ENCODE measurements at places on chromosomes 6 and 20.

DNA sequence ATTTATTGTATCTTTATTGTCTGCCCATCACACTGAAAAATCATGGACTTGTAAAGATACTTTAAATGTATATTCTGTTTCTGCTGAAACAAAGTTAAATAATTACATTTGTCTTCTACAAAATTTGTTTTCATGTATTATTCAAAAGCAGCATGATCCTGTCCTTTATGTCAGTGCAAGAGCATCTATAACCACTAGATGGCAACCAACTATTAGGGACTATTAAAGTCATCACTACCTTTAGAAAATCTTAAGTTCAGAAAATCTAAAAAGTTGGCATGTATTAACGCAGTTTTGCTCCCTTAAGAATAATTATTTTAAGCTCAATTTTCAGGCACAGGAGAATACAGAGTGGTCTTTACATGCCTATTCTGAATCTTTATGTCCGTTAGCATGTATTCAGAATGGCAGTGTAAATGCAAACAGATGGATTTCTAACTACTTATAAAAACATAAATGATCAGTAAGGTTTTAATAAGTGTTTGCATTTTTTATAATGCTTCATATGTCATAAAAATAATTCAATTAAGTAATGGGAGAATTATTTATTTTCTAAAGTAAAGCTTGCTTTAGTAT lies 17.8 kb downstream of the TMEM30A start:
- DNase-seq: no peak

DNA sequence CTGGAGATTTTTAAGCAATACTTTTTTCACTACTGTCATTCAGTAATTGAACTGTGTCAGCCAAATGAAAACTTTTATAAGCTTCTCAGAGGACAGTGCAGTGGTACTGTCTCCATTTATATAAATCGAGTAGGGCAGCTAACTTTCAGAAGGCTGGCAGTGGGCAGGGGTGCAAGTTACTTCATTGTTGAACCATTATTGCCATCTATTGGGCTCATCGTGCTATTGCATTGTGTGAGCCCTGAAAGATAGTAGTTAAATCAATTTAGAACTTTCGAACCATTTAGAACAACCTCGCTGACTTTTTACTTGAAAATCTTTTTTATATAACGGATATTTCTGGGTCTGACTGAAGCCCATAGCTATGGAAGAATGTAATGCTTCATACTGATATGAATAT lies 347.8 kb upstream of the PLCB4 start:
- peak; percentile 73 for DNase-seq

DNA sequence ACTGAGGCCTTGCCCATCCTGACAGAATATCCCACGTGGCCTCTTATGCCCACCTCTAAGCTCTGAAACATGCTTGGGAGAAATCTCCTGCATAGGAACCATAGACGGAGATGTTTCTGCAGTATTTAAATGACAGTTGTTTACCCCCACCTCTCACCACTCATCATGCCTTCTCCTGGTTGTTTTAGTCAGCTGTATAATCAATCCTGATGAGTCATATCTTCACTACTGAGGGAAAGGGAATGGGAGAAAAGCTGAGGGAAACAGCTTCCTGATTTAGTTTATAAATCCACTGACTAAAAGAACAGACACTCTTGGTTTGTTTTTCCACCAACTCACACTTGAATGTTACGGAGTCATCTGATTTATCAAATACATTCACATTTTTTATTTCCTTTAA lies 113.2 kb upstream of the TENT5A start:
- DNase-seq: no peak

DNA sequence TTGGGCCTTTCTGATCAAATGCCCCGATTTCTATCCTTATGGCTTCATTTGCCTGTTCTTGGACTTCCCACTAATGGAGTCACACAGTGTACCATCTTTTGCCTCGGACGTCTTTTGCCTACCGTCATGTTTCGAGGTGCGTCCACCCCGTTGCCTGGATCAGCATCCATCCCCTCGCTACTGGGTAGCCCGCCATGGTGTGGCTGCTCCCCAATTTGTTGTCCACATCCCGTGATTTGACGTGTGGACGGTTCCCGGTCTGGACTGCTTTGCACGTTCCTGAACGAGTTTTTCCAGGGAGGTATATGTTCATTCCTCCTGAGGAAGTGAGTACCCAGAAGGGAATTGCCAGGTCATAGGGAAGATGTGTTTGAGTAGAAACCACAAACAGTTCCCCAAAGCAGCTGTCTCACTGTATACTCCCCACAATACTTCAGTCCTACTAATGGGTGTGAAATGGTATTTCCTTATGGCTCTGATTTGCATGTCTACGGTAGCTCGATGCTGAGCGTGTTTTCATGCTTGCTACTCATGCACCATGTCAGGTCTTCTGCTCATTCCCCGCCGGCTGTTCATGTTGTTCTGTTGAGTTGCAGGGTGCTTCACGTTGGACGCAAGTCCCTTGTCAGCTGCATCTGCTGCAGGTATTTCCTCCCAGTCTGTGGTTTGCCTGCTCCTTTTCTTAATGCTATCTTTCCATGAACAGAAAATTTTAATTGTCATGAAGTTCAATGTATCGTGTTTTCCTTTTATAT lies 86.8 kb upstream of the AFDN start:
- peak; percentile 49 for DNase-seq

DNA sequence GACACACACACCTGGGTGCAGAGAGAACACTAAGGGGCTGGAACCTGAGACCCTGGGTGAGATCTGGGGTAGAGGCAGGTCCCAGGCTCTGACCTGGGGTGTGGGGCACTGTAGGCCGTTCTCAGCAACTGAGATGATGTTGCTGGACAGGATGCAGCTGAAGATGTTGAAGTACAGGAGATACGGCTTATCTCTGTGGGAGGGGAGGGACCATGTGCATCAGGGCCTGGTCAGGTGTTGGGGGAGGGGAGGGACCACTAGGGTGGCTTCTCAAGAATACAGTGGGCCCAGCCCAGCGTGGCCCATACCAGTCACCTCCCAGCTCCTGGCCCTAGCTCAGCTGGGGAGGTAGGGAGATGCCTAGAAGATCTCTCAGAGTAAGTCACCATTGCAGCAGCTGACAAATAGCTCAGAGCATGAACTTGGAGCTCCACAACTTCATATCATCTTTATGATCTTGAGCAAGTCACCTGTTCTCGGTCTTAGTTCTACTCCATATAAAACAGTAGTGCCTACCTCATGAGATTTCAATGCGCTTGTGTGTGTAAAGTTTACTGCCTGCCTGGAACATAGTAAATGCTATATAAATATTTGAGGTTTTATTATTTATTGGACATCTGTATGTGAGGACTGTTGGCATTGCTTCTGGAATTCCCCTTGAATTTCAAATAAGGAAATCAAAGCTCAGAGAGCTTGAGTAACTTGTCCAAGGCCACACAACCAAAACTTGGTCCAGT lies 3.8 kb downstream of the SLC44A4 start:
- no peak for DNase-seq

GRCh38 chr6:46901882-46902314 lies 19.8 kb downstream of the ADGRF5 start:
- DNase-seq: peak; percentile 39

- no peak for DNase-seq
These were observed 52.2 kb upstream of the DTNBP1 start for GRCh38 chr6:15715060-15715459.
